ENCODE measurements at places on chromosomes 3 and 15. TPM values are rescaled to one million over a fixed set of nuclear protein-coding genes. Genes with fewer than 3 reads are reported as not detected.

Gene ATR
- 24.8 TPM for total RNA-seq

Gene EPHA6
- total RNA-seq = not detected

Gene IGSF10
- 0.19 TPM for total RNA-seq

Gene ZKSCAN7
- 0.63 TPM for total RNA-seq

Gene ABHD10
- 30.2 TPM for total RNA-seq

Gene IGSF11
- total RNA-seq = not detected

Gene ACP3
- not detected for total RNA-seq

Gene HEG1
- total RNA-seq = 96.1 TPM

Gene HDC
- total RNA-seq = not detected

Gene ANKUB1
- total RNA-seq = not detected

All from endothelial cell of coronary artery (primary cell).